ENCODE measurements at places on chromosomes 7 and 10.

DNA sequence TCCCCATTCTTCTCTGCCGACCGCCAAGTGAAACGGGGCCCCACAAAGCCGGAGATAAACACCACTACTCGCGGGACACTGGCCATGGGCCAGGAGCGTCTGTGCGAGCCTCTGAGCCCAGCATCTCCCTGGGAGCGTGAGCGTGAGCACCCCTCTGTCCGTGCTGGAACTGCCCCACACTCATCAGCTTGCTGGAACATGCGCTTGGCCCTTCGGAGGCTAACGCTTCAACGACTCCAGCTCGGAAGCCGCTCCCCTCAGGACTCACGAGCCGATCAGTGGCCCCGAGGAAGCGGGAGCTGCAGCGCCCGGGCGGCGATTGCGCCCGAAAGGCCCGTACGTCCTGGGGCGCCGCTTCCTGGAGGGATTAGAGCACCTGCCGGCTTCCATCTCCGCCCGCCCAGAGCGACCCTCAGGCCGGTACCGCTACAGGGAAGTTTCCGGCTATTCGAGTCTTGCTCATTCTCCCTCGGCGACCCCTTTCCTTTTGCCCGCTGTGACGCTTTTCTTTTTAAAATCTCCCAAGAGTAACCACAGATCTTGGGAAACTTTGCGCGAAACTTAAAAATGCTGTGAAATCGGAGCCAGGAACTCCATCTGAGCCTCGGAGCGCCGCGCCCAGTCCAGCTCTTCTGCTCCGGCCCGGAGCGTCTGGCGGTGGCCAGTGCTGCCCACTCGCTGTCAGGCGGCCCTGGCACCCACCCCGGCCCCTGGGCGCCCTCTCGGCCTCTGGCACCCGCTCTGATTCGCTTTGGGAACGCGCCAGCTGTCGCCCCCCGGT is 1.0 kb downstream of the TLL2 start:
- no peak for DNase-seq

GRCh38 chr7:7921830-7922229 is 46.8 kb upstream of the GLCCI1 start:
- DNase-seq = no peak

- DNase-seq = no peak
Measured at GRCh38 chr7:78232806-78233205, 434.2 kb downstream of the PHTF2 start.

GRCh38 chr7:130210181-130210935 is 2.7 kb downstream of the SSMEM1 start:
- DNase-seq = no peak

GRCh38 chr10:43065234-43065633 is 11.6 kb upstream of the RET start:
- no peak for DNase-seq

GRCh38 chr7:102285540-102286236 is 980 bp upstream of the SH2B2 start:
- no peak for DNase-seq

DNA sequence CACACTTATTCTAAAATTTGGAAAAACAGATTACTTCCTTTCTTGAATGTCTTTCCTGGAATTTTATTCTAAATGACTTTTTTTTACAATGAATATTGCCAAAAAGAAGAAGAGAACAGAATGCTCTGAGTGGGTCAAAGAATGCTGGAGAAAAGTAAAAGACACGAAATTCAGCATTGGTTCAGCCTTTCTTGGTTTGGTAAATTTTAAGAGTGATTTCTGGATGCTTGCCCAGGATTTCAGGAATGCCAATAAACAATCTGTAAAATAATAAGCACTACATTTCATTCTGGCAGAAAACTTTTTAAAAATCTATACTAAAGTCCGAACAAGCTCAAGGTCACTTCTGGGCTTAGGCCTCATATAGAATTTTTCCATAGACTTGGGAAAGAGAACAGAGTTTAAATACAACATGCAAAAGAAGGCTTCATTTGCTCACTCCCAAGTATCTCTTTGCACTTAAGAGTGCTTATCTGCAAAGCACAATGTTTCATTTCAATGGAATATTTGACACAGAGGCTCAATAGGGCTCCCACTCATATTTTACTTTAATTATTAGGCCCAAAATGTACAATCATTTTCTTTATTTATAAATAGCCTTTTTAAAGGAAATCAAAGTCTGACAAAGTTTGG is 359.5 kb upstream of the ANKRD30A start:
- DNase-seq = no peak

DNA sequence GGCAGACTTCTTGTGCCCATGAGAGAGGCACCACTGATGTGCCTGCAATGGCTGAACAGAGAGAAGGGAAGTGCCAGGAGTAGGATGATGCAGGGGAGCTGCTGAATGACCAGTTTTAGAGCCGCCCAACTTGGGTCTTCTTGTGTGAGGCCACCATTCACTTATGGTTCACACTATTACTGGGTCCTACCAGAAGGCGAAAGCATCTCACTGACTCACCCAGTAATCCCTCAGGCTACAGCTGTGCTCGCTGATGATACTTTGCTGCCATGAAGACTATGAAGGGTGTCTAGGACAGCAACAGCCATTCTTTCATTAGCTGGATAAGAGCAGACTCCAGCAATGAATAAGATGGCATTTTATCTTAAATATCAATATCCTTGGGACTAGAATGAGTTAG is 47.6 kb downstream of the PLXNA4 start:
- no peak for DNase-seq

GRCh38 chr10:78450807-78451485 is 417.3 kb downstream of the RPS24 start:
- no peak for DNase-seq

DNA sequence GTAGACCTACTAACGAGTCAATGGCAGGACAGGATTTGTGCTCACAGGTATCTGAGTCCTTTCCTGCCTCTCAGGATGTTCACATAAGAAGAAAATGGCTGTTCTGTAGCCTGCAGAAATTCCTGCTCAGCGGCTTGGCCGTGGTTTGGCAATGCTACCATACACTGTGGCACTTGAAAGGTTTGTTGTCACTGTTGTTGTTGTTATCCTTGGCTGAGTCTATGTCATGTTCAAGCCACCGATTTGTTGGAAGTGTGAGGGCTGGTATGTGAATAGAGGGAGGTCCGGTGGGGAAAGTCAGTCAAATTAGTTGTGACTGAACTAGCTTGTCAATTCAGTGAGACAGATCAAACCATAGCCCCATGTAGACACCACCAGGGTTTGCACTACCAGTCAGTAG is 199.9 kb downstream of the TRIL start:
- no peak for DNase-seq

DNA sequence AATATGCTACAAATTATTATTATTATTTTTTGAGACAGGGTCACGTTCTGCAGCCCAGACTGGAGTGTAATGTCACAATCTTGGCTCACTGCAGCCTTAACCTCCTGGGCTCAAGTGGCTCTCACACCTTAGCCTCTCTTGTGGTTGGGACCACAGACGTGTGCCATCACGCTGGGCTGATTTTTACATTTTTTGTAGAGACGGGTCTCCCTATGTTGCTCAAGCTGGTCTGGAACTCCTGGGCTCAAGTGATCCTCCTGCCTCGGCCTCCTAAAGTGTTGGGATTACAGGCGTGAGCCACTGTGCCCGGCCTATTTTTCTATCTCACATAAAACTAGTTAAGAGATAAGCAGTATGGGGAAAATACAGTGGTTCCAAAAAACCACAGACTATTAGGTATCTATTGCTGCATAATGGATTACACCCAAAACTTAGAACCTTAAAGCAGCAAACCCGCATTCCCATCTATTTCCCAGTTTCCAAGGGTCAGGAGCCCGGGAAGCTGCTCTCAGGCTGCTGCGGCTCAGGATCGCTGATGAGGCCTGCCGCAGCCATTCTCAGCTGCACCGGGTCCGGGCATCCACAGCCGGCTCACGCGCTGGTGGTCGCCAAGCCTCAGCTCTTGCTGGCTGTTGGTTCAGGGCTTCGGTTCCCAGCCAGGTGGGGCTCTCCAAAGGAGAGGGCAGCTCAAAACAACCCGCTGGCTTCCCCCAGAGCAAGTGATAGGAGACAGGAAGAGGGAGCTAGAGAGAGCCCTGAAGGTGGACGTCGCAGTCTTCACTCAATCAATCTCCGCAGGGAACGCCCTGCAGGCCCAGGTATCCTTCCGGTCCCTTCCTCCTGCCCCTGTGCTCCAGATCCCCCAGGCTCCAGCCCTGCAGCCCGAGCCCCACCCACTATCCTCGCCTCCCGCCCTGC is 128.2 kb downstream of the UBE2H start:
- no peak for DNase-seq

- DNase-seq = no peak
Measured at GRCh38 chr7:122789156-122789555, 86.4 kb upstream of the RNF148 start.

- DNase-seq = peak; percentile 70
Measured at GRCh38 chr7:40199076-40199802, 64.4 kb downstream of the SUGCT start.

DNA sequence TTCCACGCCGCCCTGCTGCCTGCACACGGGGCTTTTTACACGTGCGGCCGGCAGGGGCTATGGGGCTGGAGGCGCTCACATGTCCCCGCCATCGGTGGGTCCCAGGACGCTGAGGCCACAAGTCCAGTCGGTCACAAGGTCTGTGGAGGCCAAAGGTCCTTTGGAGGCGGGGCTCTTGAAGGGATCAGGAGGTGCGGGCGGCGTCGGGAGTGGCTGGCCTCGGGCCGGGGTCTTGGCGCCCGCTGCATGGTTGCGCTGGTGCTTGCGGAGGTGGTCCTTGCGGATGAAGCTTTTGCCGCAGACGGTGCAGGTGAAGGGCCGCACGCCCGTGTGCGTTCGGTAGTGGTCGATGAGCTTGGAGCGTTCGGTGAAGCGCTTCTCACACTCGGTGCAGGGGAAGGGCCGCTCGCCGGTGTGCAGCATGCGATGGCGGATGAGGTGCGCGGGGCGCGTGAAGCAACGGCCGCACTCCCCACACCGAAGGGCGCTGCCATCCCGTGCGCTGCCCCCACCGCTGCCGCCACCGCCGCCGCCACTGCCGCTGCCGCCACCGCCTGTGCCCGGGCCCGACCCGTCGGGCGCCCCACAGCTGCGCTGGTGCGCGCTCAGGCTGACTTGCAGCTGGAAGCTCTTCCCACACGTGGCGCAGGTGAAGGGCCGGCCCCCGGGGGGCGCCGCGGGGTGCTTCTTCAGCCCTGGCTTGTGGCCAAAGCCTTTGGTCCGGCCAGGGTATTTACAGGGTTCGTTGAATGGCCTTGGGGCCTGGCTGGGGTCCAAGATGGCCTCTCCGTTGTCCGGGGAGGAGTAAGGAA is 13.7 kb upstream of the ZNF777 start:
- DNase-seq = no peak

GRCh38 chr7:128381161-128381821 is 19.8 kb upstream of the PRRT4 start:
- DNase-seq = no peak

- DNase-seq = no peak
Measured at GRCh38 chr10:124319926-124320391, 98.8 kb downstream of the OAT start.

DNA sequence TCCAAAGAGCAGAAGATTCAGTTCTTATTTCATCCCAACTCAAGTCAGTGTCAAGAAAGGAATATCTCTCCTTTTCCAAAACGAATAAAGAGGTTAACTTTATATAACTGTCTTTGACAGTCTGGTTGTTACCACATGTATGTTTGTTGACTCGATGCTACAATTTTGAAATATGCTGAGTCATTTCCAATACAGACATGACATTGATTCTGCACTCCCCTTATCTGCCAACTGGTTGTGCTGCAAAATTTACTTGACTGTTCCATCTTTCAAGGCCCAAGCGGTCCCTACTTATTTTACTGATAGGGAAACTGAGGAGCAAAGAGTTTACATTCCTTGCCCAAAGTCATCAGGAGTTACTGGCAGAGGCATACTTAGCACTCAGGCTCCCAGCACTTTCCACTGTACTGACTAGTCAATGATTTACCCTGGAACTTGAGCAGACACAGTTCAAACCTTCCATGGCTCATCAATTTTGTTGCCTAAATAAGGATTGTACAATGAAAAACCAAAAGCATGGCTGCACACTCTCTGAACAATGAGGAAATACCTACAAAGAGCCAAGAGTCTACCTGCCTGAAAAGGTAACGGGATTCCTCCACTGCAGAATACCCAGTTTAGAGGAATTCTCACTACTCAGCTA is 52.8 kb downstream of the ABLIM1 start:
- DNase-seq = no peak

GRCh38 chr10:67520924-67521520 is 175.0 kb downstream of the CTNNA3 start:
- peak; percentile 9 for DNase-seq

- DNase-seq = no peak
Measured at GRCh38 chr7:29878081-29878688, 71.9 kb downstream of the WIPF3 start.

GRCh38 chr7:20132585-20132984 is 84.6 kb downstream of the MACC1 start:
- no peak for DNase-seq

GRCh38 chr10:28548781-28549498 is 16.0 kb downstream of the WAC start:
- no peak for DNase-seq

GRCh38 chr10:49688920-49689319 is 9.5 kb downstream of the C10orf53 start:
- no peak for DNase-seq

DNA sequence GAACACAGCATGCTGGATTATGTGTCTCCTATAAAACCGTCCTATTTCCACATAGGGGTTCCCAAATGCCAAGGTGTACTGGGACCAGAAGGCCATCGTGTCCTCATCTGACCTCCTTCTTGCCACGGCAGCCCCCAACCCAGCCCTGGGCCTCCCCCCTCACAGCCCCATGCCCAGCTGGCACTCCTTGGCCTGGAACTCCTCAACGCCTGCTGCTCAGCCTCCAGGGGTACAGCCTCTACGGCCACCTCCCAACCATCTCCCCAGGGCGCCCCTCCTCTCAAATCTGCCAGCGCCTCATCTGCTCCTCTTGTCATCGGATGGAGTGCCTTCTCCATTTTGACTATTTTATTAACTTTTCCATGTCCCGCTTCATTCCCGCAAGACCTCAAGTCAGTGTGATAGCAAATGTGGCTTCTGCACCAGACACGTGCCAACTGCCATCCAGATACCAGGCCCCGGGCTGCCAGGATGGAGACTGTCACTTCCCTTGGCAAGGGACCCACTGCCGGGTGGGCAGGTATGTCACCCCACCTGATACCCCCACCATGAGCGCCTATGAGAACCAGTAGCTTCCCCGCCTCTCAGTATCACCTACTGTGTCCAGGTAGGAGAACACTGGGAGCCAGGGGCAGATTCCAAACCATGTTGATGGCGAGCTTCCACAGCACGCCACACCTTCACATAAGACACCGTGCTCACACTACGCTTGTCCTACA is 106.7 kb downstream of the EBF3 start:
- no peak for DNase-seq

DNA sequence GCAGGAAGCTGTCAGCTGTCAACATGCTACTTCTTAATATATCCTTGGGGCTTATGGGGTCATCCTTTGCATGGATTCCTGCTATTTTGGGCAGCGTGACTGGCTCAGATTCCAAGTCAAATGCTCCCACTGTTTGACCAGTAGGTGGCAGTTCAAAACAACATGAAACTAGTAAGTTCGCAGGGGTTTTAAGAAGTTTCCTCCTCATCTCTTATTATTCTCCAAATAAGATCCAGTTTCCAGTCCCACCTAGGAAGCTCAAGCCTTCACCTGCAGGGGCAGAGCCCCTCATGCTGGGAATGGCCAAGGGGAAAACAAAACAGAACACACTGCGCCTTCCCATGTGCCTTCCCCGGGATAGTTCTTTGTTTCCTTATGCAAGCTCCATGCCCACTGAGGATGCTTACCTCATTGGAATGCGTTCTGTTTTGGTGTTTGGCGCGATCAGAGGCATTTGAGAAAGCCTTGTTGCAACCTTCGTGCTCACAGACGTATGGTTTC is 259.8 kb downstream of the GLI3 start:
- no peak for DNase-seq

GRCh38 chr7:22181663-22182062 is 175.3 kb downstream of the RAPGEF5 start:
- DNase-seq = no peak
